Epithelial cell of proximal tubule (primary cell): ENCODE measurements at places on chromosomes 2 and 18.

DNA sequence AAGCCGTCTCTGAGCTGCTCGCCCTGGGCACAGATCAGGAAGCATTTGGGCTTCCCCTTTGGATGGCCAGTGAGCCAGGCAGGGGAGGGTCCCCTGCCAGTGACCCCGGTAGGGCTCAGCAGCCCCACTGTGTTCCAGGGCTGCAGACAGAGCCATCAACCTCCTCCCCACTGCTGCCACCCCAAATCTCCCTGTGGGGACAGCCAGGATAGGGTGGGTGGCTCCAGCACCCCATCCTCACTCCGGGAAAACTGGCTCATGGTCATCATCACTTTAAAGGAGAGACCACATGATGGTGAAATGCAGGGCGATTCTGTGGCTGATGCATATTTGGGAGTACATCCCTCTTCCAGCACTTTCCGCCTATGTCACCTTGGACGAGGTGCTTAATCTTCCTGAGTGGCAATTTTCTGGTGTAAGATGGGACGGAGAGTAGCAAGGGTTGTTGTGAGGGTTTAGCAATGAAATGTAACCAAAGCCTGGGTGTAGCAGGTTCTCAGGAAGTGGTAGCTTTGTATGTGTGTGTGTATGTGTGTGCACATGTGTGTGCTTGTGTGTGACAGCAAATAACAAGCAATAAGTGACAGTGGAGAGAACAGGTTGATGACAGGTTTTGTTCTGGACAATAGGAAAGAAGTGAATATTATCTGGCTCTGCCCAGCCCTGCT, 61.8 kb downstream of the ACAA2 start:
- no peak for DNase-seq

DNA sequence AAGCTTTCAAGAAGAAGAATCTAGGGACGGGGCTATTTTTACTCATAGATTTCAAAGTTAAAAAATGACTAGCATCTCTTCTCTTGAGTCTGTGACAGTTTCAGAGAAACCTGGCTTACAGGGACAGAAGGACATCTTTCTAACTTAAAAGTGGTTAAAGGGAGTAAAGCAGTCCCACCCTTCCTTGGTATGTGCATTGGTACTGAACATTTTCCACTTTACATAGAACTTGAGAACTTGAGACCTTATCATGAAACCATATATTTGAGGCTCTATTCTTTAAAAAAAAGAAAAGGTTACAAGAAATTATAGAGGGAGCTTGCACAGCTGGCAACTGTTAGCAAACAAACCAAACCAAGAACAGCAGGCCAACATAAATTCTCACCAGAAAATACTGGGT, 73.4 kb upstream of the GAREM1 start:
- no peak for DNase-seq

DNA sequence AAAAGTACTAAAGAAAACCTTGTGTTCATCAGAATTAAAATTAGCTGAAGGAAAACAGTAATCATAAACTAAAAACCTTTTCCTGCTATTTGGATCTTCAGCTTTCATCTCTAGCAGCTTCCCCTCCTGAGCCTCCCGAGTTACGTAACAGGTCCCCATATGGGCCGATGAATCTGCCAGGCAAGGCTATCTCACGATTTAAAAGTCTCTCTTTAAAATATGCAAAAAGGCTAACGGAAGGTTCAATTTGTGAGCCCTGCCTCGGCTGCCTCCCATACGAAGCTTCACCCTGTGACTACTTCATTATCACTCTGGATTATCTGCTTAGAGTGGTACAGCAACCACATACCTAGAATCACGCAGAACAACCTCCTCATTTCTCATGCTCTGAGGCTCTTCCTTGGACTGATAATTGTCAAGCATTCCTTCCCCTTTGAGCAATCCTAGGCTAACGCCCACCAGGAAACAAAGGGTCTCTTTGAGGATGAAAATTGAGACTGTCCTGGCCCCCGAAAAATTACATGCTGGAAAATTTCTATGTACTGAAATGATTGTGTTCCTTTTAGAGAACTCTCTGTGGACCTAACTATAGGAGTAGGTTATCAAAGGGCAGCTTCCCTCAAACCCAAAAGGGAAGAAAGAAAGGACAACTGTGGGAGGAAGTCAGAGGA, 147.4 kb downstream of the ZEB2 start:
- no peak for DNase-seq

DNA sequence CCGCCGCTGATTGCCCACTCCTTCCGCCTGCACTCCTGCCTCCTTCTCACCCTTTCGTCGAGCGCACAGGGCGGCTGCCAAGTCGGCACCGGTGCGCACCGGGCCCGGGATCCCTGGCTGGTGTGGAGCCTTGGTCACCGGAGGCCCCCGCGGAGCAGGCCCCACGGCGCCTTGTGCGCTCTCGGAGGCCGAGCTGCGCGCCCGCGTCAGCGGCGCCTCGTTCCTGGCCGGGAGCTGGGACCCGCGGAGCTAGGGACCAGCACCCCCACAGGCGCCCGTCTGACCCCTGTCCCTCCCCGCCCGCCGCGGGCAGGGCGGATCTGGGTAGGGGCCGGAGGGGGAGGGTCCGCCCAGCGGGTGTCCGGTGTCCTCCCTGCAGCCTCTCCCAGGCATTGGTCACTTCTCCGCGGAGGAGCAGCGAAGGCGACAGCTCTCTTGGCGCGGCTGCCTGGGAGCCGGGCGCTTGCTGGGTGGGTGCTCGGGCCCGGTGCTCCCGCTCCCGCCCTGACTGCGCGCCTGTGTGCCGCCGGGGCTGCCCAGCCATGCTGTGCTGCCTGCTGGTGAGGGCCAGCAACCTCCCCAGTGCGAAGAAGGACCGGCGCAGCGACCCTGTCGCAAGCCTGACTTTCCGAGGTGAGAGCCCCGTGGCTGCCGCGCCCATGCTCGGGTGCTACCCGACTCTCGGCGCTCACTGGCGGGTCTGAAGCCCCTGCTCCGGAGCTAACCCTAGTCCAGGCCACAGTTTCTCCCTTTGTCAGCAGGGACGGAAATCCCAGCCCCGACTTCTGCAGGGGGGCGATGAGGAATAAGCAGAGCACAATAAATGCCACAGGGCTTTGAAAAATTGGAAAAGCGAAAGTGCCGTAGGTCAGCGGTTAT, 13.2 kb downstream of the DYSF start:
- DNase-seq: no peak
